ENCODE measurements at places on chromosomes 5 and 9.

GRCh38 chr9:131279863-131280570, 3.7 kb upstream of the FAM78A start:
- DNase-seq: peak; percentile 38

DNA sequence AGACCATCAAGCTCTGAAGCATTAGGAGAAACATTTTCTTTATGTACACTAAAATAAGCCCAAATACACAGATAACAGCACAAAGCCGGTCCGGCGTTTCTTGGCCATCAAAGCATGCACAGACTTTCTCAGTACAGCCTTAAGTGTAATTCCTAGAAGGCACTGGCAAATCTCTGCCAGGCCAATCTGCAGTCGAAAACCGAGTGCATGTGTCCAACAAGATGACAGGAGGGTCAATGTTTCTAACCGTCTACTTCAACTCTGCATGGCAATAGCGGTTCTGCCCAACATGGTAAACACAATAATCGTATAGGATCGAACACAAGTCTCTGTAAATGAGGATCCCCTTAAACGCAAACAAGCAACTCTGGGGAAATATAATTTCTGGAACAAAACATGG, 1.1 kb downstream of the ARL15 start:
- peak; percentile 15 for DNase-seq

DNA sequence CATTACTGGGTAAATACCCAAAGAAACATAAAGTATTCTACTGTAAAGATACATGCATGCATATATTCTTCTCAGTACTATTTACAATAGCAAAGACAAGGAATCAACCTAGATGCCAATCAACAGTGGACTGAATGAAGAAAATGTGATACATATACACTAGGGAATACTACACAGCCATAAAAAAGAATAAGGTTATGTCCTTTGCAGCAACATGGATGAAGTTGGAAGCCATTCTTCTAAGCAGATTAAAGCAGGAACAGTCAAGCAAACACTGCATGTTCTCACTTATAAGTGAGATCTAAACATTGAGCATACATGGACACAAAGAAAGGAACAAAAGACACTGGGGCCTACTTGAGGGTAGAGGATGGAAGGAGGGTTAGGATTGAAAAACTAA, 39.6 kb upstream of the NDUFS4 start:
- DNase-seq: no peak

DNA sequence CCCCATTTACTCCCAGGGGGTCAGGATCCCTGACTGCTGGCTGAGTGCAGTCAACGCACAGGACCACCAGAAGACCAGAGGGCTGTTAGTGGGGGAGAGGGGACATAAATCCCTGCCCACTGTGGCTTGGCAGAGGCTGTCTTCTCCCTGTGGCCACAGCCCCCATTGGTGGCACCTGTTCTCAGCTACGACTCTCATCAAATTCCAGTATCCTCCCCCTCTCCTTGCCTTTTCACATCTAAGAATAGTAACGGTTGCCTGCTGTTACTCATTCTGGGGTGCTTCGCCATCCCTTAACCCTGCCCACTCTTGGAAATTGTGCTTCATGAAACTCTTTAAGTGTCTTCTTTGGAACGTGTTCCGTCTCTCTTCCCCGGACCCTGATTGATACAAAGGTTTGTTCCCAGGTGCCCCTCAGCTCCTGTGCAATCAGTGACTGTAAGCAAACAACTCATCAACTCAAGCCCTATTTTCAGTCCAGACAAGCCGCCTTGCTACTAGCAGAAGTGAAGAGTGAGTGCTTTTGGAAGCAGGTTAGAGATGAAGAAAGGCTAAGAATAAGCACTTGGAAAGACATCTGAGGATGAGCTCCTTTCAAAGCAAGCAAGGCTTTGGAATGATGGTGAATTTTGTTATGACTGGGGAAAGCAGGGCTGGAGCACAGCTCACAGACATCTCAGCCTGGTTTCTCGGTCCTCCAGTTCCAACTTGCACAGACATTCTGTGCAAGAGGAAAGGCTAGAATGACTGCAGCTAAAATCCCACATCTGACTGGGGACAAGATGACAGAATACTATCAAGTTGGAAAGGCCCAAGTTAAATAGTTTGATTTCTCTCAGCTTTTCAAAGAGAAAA, 22.9 kb upstream of the DENND1A start:
- DNase-seq: no peak

- DNase-seq: no peak
Observed at GRCh38 chr5:28084069-28084468, 1045.7 kb upstream of the CDH9 start.
